ENCODE measurements at places on chromosomes 7 and 10.

- no peak for DNase-seq
Observed at GRCh38 chr7:18974803-18975202, 142.6 kb downstream of the TWIST1 start.

GRCh38 chr7:156642306-156643045 is 1.9 kb downstream of the RNF32 start:
- no peak for DNase-seq

- no peak for DNase-seq
Observed at GRCh38 chr7:158816995-158817394, 12.3 kb downstream of the ESYT2 start.

- no peak for DNase-seq
Observed at GRCh38 chr10:52658112-52658511, 114.5 kb downstream of the MBL2 start.

DNA sequence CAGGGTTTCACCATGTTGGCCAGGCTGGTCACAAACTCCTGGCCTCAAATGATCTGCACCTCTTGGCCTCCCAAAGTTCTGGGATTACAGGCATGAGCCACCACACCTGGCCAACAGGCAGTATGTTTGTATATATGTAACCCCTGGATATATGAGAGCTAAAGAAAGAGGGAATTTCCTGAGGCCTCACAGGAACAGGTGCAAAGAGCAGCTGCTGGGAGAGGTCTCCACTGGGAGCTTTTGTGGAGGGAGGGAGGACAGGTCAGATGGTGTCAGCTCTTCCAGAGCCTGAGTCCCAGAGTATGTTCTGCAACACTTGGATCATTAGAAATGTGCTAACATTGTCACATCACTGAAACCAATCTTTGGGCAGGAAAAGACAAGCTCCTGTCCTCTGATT is 110.1 kb upstream of the KIF5B start:
- DNase-seq: no peak

- no peak for DNase-seq
Observed at GRCh38 chr10:11345224-11346054, 266.0 kb downstream of the USP6NL start.

- DNase-seq: no peak
Observed at GRCh38 chr10:22495396-22495795, 150.1 kb downstream of the SPAG6 start.

DNA sequence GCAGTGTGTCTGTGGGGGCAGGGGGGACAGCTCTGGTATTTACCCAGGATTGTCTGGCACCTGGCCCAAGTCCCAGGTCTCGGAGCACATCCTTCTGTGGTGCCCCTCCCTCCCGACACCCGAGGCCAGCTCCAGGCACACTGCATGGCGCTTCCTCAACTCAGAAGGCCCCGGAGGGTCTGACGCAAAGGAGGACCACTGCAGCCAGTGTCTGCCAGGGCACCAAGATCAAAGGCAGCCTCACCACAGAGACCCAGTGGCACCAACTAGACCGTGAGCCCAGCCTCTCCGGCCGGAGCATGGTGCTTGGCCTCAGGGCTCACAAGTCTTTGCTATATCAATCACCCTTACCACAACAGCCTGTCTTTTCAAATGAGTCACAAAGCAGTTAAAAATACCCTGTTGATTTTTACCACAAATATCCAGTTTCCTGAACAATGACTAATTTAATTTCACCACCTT is 99.3 kb upstream of the DDC start:
- DNase-seq: no peak

DNA sequence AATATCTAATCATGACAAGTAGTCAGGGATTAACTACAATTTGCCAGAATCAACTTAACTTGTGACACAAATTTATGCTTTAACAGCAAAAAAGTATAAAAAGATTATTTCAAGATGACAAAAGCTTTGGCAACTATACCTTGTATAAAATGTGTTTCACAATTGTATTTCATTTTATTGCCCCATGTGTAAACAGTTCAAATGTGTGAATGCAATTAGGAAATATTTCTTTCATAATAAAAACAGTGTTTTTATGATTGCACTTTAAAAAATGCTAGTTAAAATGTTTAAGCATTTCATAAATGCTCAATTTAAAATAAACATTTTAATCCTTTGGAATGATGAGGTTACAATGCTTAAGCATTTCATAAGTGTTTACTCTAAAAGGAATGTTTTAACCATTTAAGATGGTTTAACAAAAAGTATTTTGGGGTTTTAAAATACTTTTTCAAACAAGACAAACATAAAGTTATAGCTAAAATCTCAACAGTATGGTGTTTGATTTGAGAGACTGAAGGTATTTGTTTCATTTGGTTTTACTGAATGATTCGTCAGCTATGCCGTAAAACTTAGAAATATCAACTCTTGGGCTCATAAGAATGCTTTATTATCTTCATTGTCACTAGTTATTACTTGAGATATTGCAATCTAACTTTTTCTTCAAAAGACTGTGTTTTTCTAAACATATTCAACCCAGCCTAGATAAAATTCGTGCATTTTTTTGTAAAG is 50.1 kb downstream of the SFTPD start:
- no peak for DNase-seq

GRCh38 chr7:73893342-73894101 is 32.6 kb downstream of the TMEM270 start:
- DNase-seq: no peak

- DNase-seq: no peak
Observed at GRCh38 chr10:92011560-92012214, 88.1 kb downstream of the BTAF1 start.

- DNase-seq: no peak
Observed at GRCh38 chr10:122252805-122253204, 18.3 kb upstream of the BTBD16 start.

- DNase-seq: no peak
Observed at GRCh38 chr7:157310676-157311185, 26.1 kb upstream of the DNAJB6 start.

DNA sequence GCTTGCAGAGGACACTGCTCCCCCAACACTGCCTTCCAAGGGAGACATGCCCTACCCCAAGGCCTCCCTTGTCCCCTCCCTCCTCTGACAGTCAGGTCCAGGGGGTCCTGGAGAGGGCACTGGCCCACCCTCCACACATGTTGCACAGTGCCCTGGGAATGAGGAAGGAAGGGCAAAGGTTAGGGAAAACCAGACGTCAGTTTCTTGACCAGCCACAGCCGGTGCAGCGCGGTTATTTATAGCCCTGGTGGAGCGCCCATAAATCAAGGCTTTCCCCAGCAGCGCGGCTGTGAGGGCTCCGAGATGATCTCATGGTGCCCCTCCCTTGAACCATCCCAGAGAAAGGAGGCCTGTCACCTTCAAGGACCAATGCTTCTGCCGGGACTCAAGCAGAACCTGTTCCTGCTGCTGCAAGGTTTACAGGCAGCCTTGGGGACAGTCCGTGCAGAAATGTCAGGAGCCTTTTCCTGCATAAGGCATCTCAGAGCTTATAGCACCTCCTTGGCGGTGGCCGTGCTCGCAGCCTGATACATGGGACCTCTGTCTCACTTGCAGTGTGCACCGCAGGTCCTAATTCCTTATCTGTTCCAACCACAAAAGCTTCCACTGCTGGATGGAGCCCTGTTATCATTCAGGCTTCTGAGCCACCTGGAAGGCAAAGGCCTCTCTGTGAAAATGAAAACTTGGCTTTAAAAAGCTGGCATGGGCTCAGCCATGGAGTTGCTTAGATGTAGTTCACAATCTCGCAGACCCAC is 127.3 kb downstream of the LHPP start:
- no peak for DNase-seq

GRCh38 chr7:158495216-158495615 is 92.4 kb downstream of the PTPRN2 start:
- DNase-seq: no peak

DNA sequence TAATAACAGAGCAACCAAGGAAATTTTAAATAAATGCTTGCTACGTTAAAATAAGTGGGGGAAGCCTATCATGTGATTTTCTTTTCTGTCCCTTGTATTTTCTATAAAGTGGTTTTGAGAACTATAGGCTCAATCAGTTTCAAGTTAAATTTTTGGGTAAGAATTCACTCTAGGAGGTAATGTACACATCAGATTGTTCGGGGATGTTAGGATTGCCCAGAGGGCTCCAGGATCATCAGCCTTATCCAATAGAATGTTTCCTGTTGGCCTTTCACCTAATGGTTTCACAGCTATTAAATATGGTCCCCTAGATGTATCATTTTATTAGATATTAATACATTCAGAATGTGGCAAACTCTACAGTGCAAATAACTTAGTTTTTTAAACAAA is 438.4 kb upstream of the NPVF start:
- no peak for DNase-seq

GRCh38 chr7:101832685-101833375 is 15.4 kb downstream of the CUX1 start:
- no peak for DNase-seq

DNA sequence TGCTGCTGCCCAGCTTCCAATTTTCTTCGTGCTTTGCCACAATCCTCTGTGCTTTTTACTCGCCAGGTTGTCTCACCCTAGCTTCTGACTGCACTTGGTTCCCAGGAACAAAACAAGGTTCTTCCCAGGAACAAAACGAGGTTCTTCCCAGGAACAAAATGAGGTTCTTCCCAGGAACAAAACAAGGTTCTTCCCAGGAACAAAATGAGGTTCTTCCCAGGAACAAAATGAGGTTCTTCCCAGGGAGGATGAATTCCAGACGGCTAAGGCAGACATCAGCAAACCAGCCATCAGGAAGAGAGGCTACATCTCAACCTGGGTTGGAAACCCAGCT is 41.9 kb downstream of the TNS3 start:
- no peak for DNase-seq

DNA sequence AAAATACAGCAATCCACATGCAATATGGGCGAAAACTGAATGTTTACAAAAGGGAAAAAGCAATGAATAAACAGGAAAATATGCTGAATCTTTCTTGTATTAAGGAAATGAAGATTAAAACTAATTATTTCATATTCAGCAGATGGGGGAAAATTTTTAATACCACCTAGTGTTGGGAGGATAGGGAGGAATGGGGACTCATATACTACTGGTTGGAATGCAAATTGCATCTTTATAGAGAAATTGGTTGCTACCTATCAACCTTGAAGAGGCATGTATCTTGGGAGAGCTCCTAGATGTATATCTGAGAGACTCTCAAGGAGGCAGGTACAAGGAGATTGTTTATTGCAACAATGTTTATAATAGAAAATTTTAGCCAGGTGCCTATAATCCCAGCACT is 101.4 kb downstream of the CREM start:
- DNase-seq: no peak

DNA sequence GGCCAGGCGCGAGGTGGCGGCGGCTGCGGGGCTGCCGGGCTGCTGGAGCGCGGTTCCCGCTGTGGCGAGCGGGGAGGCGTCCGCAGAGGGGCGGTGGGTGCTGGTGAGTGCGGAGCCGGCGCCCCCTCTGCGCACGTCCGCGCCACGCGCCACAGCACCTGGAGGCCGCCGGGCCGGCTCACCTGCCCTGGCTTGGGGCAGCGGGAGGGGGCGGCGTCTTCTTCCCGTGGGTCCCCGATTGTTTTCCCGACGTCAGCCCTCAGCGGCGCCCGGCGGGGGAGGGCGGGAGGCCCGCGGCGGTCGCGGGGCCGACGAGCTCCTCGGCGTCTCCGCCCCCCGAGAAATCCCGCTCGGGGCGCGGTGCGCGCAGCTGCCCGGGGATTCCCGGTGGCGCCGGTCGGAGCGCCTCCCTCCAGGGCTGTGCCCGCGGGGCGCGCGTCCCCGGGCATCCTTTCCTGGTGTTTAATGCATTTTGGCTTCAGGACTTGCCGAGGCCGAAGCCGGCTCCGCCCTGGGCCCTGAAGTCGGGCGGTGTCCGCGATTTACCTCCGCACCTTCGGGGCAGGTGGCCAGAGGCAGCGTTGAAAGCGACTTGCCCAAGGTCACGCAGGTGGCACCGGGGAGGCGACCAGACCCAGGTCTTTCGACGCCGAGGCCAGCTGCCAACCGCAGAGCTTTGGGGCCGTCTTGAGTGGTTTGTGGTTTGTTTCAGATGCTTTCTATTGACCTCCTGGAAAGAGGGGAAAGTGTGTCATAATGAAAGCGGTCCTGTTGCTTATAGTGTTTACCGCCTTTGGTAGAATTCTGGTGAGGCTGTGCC is 561 bp downstream of the PLEKHA1 start:
- DNase-seq: peak; percentile 55

- DNase-seq: no peak
Observed at GRCh38 chr7:115449689-115450088, 527.8 kb downstream of the MDFIC start.

DNA sequence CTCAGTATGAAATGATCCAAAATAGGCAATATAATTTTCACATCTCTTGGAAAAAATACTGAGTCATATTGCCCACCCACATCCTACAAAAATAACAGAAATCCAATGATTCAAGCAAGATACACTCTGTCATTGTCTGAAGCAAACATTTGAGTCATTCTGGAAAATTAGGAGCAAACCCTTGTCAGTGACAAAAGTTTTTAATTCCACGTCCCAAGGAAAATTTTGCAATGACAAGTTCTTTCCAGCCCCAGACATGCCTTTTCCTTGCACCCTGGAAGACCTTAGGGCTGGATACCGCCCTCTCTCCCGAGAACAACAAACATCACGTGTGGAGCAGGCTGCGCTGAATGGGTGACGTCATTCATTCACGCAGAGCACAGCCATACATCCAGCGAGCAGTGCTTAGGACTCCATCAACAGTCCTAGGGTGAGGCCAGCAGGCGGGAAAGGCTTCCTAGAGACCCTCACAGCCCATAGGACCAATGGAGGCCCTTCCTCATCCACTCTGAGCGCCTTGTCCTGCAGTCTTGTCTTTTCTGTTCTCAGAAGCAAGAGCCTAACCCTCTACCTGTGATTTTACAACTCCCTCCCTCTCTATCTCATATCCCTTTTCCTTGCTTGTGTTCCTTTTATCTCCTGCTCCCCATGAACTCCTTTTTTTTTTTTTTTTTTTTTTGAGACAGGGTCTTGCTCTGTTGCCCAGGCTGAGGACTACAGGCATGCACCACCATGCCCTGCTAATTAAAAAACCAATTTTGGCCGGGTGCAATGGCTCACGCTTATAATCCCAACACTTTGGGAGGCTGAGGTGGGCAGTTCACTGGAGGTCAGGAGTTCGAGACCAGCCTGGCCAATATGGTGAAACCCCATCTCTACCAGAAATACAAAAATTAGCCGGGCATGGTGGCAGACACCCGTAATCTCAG is 23.5 kb upstream of the KDM7A start:
- no peak for DNase-seq

- no peak for DNase-seq
Observed at GRCh38 chr7:2358968-2359527, 4.4 kb downstream of the EIF3B start.

DNA sequence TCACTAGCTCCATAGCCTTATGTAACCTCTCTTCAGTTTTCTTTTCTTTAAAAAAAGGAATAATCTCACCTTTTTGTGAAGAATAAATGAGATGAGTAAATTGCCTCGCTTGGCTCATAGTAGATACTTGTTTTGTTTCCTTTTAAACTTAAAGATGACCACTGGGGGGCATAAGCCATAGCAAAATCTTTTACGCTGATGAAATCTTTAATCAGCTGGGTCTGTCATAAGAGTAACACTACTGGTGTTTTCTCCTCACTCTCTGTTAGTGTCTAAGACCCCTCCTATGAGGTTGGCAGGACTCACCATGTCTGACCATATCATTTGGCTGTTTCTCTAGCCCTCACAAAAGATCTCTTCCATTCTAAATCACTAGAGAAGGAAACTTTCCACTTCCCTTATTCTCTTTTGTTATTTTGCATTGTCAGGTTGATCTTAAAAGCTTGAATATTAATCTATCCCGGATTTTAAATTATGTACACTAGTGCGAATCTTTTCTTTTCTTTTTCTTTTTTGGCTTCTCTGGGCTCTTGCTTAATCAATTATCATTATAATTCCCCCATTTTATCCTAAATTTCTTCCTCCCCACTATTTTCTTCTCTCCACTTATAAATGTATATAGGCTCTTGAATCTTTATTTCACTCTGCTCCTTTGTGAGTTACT is 12.5 kb downstream of the STAG3 start:
- no peak for DNase-seq

Measured in stimulated activated CD4-positive, alpha-beta T cell treated with anti-CD3 and anti-CD28 coated beads, Interleukin-15, amount 100 ng/mL, for 1 hour (primary cell).